Fibroblast of villous mesenchyme (primary cell): ENCODE measurements at places on chromosomes 2 and 18.

DNA sequence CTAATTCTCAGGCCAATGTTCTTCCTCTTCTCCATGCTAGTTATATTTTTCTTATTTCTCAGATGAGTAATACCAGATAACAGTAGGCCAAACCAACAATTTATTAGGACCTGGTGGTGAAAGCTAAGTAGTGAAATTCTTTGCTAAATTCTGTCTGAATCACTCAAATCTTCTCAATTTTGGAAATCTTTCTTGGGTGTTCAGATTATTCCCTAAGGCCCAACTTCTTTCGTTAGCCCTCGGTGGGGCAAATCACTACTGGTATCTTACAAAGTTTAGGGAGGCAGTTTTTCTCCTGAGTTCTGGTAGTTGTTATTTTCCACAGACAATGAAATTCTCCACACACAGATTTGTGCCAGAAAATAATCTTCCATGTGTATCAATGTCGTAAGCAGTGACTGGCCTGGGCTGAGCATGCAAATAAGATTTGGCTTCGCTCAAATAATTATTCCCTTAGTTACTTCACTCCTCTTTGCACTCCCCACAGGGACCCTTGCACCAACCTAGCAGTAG, 443.5 kb upstream of the SLC14A2 start:
- DNase-seq = peak; percentile 41

DNA sequence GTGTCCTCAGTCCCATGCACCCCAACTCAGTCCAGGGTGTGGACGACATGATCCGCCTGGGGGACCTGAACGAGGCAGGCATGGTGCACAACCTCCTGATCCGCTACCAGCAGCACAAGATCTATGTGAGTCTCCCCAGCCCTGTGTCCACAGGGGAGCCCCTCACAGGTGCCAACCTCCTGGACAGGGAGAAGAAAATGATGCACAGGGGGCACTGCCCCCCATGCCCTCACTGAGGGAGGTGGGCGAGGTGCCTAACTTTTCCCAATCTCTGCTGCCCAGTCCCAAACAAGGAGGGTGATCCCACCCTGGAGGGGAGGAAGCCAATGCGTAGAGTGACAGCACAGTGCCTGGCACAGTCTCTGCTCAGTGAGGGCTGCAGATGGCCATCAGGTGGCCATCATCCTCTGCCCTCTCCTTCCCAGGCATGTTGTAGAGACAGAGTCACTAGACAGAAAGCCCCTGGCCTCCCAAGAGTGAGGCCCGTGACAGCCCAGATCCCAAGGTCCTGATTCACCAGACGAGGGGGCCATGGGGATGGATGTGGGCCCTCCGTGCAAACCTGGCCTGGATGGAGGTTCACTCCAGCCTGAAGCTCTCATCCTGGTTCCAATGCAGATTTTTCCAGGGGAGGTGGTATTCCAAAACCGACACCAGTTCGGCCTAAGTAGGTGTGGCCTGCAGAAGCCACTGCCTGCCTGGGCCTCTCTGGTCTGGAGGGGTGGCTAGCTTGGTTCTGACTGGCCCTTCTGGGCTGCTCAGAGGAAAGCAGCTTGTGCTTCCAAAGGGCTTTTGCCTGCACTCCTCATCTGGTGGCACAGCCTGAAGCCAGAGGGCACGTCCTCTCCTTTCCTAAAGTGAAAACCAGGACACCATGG, 30.0 kb downstream of the MYO7B start:
- DNase-seq = no peak

DNA sequence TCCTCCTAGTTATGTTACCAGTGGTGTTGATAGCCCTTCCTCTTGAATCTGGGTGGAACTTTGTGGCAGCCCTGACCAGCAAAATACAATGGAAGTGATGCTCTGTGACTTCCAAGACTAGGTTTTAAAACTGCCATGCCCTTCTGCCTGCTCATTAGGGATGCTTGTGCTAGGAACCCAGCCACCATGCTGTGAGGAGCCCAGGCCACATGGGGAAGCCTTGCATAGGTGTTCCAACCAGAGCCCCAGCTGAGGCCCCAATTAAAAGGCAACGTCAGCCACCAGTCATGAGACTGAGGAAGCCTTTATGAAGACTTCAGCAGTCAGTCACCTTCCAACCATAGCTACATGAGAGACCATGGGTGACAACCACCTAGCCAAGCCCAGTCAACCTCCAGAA, 14.0 kb upstream of the MAPRE2 start:
- DNase-seq = no peak

DNA sequence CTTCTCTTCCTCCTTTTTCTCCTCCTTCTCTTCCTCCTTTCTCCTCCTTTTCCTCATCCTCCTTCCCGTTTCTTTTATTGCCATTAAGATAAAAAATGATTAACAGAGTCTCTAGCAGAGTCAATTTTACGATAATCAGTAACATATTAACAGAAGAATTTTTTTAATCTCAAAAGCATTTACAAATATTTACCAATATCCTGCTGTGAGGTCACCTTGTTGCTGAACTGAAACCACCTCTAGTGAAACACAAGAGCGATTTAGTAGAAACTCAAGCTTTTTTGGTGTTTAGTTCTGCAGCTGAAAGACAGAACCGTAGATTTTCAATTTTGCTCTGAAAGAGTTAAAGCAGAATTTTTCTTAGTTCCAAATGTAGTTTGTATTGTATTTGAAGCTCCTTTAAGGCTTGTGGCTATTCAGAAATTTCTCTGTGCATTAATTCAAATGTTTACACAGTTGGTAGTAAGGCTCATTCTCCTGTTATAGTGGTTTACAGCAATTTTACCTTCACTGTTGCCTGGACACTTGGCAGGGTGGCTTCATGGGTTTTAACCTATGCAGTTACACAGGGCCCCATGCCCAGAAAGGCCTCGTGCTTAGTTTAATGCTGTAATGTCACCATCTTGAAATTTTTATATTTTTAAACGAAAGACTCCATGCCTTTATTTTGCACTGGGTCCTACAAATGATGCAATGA, 1106.6 kb upstream of the FAM98A start:
- no peak for DNase-seq

GRCh38 chr2:9795071-9795470, 48.2 kb upstream of the TAF1B start:
- DNase-seq = no peak

GRCh38 chr2:173141666-173142065, 66.0 kb downstream of the MAP3K20 start:
- DNase-seq = no peak

DNA sequence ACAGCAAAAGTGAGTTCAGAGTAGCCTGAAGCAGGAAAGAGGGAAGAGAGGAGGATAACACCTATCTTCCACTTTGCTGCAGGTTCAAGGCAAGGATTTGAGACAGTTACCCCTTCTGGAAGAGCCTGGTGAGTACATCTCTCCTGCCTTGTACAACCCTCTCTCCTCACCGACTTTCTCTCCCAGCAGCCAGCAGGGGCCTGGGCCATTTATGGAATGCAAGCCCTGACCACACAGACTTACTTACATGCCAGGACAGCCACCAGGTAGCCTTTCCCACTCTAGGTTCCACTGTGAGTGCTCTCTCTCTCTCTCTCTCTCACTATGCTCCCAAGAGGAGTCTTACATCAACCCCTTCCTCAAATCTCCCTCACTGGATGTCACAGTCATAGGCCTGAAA, 57.0 kb downstream of the BCL11A start:
- DNase-seq = no peak

- DNase-seq = no peak
Observed at GRCh38 chr2:84942964-84943421, 28.0 kb upstream of the KCMF1 start.

GRCh38 chr2:36710858-36711515, 14.5 kb downstream of the VIT start:
- DNase-seq = no peak

- DNase-seq = peak; percentile 70
Observed at GRCh38 chr18:2971741-2972552, 41.0 kb downstream of the LPIN2 start.

DNA sequence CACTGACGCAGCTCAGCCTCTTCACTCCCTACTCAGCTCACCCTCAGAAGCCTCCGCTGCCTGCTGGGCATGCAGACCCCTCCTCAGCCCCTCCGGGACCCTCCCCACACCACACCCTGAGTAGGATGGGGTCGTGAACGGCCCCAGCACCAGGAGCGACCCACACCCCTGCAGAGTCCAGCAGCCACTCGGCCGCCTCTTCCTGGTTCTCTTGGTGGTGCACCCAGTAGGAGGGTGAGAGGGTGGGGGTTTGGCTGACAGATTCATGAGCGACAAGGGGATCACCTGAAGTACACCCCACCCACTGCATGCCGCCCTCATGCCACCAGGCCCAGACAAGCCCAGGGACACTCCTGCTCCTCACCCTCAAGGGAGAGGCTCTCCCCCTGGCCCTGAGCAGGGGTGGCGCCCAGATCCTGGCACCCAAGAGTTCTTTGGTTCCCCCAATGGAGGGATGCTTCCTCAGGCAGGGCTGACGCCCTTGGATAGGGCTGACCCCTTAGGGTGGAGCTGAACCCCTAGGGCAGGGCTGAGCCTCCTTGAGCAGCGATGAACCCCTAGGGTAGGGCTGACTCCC, 76.6 kb upstream of the GPC1 start:
- no peak for DNase-seq

GRCh38 chr2:29010946-29011345, 29.8 kb downstream of the TOGARAM2 start:
- peak; percentile 57 for DNase-seq

- DNase-seq = no peak
Observed at GRCh38 chr18:73639788-73640187, 507.8 kb downstream of the FBXO15 start.

DNA sequence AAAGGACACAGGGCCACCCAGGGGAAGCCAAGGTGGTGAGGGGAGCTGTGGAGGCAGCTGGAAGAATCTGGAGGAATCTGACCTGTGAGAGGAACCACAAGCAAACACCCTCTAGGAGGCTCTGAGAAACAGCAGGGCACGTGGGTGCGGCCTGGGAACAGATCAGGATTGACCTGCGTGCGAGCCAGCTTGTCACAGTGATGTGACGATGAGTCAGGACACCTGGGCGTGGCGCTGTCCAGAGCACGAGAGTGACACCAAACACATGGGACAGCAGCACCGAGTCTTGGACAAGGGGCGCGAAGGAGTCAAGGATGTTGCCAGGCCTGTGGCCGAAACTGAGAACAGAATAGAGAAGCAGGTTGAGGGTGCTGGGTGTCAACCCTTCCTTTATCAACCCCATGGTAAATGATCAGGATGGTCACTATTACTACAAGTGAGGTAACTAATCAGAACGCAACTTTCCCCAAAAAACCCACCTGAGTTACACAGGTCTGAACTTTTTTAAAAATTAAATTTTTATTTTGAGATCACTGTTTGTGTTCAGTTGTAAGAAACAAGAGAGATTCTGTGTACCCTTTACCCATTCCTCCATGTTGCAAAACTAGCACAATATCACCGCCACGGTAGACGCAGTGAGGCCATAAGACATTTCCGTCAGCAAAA, 637 bp upstream of the SFT2D3 start:
- no peak for DNase-seq

- no peak for DNase-seq
Observed at GRCh38 chr2:86045541-86045940, 60.1 kb downstream of the POLR1A start.

DNA sequence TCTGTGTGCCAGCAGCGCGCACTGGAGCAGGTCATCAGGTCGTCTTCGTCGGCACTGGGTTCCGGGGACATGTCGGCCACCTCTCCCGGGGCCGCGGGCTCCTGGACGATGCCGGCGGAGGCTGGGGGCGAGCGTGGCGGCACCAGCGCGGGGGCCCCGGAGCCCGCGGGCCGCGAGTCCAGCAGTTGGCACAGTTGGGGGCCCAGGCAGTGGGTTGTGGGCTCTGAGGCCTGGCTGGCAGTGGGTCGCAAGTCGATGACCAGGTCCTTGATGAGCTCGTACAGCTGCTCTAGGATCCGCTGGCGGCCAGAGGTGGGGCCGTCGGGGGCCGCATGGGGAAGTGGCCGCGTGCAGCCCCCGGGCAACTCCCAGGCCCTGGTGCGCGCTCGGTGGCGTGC, 300.5 kb downstream of the CCDC74A start:
- no peak for DNase-seq

- peak; percentile 34 for DNase-seq
Observed at GRCh38 chr2:232843834-232844233, 26.2 kb upstream of the SNORC start.

DNA sequence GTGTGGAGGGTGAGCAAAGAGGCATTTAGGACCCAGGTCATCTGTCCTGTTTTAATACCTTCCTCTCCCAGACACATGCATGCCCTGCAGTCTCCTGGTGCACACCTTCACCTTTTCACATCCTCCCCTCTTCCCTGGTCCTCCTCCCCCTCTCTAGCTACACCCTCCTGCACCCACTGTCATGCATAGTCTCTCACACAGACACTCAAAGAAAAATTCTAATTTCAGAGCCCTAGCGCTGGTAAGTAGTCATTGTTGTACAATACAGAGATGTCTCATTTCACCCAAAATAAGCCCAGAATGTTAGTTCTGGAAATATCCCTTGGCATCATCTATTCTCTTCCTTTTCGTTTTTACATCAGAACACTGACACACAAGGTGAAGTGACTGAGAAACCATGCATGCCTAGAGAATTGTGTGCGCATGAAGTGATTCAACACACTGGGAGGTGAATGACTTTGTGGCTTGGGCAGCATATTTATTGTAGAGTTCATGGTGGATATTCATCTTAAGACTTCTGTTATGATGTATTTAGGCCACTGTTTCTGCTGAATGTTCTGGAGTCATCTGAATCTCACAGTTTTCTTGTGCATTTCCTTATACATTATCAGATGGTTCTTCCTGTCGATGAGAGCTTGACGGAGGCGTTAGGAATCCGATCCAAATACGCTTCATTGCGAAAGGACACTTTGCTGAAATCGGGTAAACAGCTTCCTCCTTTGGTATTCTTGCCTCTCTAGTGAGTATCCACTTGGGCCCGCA, 69.9 kb downstream of the COA5 start:
- DNase-seq = no peak

DNA sequence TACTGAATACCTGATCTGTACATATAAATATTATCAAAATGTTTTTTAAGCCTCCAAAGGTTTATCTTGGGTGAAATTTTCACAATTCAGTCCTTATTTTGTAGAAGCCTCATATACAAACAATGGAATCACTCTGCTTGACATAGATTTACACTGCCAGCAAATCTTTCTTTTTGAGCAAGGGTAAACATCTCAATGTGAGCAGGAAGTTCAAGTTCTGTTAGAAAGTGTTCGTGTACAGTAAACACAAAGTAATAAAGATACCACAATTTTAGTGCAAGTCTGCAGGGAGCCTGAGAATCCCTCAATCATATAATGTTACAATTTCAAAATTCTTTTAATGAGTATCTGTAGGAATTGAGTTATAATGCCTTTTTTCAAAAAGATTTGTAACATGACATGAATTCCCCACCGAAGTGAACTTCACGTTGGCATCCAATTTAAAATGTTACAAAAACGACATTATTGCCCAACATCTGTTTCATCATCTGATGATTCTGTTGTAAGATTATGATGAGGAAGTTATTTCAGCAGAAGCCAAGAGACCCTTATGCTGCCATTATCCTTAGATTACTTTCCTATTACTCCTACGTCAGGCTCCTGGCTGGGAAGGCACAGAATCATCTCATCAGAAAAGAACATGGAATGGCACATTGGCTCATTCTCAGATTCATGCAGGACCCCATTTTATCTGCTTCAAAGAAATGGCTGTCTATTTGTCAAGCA, 283.9 kb upstream of the ACVR2A start:
- DNase-seq = peak; percentile 28
